ENCODE measurements at places on chromosomes 7 and 10.

- DNase-seq: no peak
These were observed 97.7 kb downstream of the HTR5A start for GRCh38 chr7:155167706-155168365.

- DNase-seq: no peak
These were observed 36.7 kb downstream of the CSGALNACT2 start for GRCh38 chr10:43174969-43175368.

DNA sequence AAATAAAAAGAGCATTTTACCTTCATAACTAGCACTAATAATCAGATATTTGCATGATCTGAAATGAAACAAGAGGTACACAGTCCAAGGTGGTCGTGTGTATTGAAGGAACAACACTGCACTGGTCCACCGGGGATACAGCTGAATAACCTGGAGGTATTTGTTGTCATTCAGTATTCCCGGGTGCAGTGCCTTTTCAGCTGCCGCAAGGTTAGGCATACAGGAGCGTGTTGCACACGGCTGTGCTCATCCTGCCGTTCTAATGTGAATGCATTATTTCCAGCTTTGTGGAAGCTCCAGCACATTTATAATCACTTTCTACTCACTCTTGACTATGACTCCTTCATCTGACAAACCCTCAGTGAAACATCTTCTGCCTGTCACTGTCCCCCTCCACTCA lies 377.8 kb downstream of the GFRA1 start:
- DNase-seq: no peak

DNA sequence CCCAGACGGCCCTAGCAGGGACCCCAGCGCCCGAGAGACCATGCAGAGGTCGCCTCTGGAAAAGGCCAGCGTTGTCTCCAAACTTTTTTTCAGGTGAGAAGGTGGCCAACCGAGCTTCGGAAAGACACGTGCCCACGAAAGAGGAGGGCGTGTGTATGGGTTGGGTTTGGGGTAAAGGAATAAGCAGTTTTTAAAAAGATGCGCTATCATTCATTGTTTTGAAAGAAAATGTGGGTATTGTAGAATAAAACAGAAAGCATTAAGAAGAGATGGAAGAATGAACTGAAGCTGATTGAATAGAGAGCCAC lies 184 bp downstream of the CFTR start:
- no peak for DNase-seq

GRCh38 chr10:113882240-113882639 lies 27.8 kb downstream of the NHLRC2 start:
- no peak for DNase-seq

- DNase-seq: no peak
These were observed 94.3 kb upstream of the PDE1C start for GRCh38 chr7:32164341-32164996.

DNA sequence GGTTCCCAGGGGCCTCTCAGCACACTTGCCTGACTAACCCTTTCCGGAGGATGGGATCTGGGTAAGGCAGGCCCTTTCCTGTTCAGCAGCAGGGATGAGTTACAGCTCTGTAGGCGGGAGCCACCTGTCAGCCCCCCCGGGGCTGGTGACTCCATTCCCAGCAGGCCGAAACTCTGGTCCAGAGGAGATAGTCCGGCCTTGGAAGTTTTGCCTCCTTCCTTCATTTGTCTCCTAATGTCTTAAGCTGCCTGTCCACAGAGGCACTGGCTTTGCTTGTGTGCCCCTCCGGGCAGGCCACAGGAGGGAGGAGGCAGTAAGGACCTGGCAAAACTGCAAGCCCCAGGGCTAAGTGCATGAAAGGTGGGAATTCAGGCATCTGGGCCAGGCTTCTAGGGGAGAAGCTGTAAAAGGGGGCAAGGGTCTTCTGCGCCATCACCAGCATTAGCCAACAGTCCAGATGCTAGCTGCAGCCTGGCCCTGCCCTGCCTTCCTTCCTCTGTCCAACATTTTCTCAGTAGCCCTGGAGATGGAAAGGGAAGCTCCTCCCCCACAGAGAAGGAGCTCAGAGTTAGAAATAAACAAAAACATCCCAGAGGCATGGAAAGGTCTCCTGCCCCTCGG lies 1.2 kb downstream of the ADIRF start:
- DNase-seq: no peak

GRCh38 chr10:62584731-62585130 lies 210.6 kb downstream of the ZNF365 start:
- DNase-seq: no peak

- no peak for DNase-seq
These were observed 46.2 kb downstream of the CAV1 start for GRCh38 chr7:116571037-116571436.

DNA sequence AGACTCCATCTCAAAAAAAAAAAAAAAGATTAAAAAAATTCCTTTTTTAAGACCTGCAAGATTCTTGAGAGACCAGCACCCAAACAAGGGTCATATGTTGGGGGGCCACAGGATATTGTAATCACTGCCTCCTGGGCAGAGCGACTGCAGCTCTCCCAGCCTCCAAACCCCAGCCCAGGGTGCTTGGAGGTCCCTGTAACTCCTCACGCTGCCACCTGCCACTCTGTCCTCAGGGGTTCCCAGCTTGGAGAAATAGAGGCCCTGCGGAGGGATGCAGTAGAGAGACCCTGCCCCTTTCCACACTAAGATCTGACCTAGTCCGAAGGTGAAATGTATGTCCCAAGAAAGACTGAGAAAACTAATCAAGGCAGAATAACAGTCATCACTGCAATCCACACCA lies 343.7 kb downstream of the GRID1 start:
- DNase-seq: no peak

DNA sequence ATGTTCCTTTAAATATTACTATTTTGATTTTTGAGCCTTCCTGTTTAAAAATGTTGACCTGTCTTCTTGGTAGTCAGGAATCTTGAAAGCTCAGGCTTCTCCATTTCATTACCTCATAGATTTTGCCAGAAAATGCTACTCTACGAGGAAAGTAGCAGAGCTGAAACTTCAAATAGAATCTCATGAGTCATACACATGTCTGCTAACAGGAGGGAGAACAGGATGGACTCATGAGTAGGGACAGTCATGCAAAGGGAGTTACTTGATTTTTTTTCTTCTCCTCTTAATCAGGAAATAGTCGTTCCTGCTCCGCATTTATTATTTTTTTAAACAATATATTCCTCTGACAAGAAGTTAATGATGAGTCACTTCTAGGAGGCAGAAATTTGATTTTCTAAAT lies 37.0 kb upstream of the MINDY3 start:
- no peak for DNase-seq

DNA sequence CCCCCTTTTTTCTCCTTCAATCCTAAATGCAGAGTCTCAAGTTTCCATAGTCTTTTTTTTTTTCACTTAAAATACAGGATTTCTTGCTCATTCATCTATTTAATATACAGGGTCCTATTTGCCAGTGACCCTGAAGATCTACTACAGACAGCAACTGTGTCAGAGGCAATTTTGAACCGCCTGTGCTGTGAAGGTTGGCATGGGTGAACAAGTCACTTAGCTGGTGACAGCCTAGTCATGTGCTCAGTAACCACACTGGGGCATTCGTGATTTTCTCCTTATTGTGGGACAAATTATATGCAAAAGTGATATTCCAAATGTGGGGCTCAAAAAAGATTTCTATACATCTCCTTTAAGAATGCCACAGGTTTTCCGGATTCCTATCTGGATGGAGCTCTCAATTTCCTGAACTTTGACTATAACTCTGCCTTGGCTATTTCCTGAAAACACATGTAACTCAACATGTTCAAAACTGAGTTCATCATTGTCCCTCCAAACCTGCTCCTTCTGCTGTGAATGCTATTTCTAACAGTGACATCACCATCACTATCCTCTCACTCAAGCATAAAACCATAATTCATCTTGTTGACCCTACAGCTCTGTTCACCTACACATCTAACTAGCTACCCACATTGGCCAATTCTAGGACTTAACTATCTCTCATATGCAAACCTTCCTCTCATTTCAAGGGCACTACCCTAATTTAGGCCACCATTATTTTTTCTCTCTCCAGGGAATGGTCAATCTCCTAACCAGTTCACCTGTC lies 36.7 kb downstream of the CDK6 start:
- DNase-seq: no peak

GRCh38 chr10:102593804-102594079 lies 50.5 kb upstream of the TRIM8 start:
- DNase-seq: no peak

- no peak for DNase-seq
These were observed 29.1 kb downstream of the TES start for GRCh38 chr7:116239434-116239833.

GRCh38 chr10:132306864-132307751 lies 642 bp downstream of the STK32C start:
- DNase-seq: peak; percentile 47

- no peak for DNase-seq
These were observed 20.7 kb downstream of the TCERG1L start for GRCh38 chr10:131290781-131291180.

DNA sequence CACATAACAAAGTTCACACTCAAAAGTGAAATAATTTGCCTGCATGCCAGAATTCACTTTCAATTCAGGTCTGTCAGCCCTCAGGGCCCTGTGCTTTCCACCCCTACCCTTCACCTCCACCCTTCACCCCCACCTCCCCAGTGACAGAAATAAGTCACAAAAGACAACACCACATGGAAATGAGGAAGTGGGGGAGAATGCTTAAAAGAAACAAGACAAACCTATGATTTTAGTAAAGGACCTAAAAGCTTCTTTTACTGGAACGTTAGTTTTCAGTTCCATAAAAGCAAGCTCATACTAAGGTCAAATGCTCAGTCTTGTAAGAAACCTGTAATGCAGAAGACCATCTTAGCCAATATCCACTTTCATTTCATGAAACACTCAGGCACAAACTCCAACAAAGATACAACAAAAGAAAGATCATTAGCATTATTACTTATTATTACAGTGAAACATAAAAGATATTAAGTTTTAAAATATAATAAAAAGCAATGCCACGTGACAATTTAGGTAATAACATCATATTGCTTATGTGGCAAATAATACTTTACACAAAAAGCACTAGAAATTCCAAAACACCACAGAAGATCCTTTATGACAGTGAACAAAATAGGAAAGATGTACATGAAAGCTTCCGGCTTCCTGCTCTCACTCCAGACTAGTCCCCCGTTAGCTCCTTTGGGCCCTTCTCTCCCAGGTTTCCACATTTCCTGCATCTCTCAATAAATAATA lies 112.1 kb downstream of the LMBR1 start:
- no peak for DNase-seq

DNA sequence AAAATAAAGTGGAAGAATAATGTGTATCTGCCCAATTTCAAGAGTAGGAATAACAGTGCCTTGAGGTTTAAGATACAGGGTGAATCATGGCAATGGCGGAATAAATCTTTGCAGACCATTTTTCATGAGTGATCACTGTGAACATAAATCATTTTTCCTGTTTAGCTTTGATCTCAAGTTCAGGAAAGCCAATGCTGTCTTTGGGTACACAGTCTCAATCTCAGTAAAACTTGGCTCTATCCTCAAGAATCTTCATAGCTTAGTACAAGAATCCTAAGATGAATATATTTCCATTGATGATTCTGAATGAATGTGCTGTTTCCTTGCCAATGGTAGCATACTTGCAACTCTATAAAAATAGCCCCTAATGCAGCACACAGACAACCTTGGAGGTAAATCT lies 6.8 kb downstream of the NAMPT start:
- DNase-seq: no peak

DNA sequence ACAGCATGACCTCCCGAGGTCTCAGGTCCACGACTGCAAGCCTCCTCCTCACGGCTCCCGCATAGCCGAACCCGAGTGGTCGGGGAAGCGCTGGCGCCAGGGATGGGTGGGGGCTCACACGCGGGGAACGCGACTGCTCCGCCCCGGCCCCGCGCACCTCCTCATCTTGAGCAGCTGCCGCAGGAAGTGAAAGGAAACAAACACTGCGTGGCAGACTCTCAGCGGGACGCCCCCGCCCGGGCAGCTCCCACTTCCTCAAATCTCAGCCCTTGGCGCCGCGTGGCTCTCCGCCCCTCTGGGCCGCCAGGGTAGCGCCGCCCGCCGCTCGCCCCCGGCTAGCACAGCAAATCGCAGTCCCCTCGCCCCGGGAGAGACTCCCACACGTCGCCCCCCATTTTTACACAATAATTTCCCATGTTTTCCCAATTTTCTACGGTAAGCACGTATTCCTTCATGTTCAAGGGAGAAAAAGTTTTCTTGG lies at the start of gene TMEM243:
TSS of gene TMEM243 (minus strand) at position 188 of the 481 bp plus-strand sequence. CDS start 229 bp downstream, outside the sequence.
- peak; percentile 87 for DNase-seq
